ENCODE measurements at places on chromosomes 2 and 18. TPM values are rescaled to one million over a fixed set of nuclear protein-coding genes. Genes with fewer than 3 reads are reported as not detected.

GRCh38 chr2:177989029-177989885 is 83.3 kb downstream of the PDE11A start:
- H3K27ac ChIP-seq: no peak overlapping the region
- no peak overlapping the region for H3K4me3 ChIP-seq
- DNase-seq: no peak
- no peaks in the 10 kb centered on the region for H3K36me3 ChIP-seq
- peaks cover 45% of the 10 kb centered on the region for H3K27me3 ChIP-seq

GRCh38 chr18:457521-458412 is 42.7 kb downstream of the COLEC12 start:
- no peak overlapping the region for H3K4me3 ChIP-seq
- H3K36me3 ChIP-seq: no peaks in the 10 kb centered on the region
- H3K4me1 ChIP-seq: no peaks in the 10 kb centered on the region
- H3K27me3 ChIP-seq: peaks cover 73% of the 10 kb centered on the region
- H3K27ac ChIP-seq: no peak overlapping the region

GRCh38 chr2:39731546-39731945 is 47.5 kb downstream of the THUMPD2 start:
- no peaks in the 10 kb centered on the region for H3K4me1 ChIP-seq
- H3K4me3 ChIP-seq: no peak overlapping the region
- no peaks in the 10 kb centered on the region for H3K27me3 ChIP-seq

DNA sequence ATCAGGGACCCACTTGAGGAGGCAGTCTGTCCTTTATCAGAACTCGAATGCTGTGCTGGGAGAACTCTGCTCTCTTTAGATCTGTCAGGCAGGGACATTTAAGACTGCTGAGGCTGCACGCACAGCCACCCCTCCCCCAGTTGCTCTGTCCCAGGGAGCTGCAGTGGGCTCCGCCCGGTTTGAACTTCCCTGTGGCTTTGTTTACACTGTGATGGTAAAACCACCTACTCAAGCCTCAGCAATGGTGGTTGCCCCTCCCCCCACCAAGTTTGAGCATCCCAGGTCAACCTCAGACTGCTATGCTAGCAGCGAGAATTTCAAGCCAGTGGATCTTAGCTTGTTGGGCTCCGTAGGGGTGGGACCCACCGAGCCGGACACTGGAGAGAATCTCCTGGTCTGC is 11.8 kb upstream of the LHCGR start:
- no peaks in the 10 kb centered on the region for H3K27me3 ChIP-seq
- no peaks in the 10 kb centered on the region for H3K4me1 ChIP-seq
- DNase-seq: no peak

DNA sequence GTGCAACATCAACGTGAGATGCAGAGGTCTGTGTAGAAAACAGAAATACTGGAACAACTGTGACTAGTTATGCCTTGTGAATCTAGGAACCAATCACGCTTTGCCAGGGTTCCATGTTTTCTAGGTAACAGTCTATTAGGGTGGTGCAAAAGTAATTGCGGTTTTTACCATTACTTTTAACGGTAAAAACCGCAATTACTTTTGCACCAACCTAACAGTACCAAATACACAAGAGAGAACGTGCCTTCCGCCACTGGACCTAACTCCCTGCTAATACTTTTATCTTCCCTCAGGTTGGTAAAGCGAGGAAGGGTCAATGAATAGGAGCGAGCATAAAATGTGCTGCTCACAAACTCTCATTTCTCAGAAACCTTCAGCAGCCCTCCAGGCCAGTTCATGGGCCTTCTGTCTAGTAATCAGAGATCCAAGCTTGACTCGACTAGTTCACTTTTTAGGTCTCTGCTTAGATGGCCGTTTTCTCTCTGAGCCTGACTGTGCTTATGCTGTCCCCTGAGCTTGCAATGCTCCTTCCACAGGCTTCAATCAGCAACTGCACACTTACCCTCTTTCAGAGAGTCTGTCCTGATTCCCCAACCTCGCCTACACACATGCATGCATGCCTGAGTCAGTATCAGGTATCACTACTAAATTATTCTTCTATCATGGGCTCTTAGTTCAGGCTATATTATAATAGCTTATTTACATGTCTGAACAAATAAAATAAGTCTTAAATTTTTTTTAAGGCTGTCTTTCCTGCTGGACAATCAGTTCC is 47.0 kb downstream of the PLEKHM3 start:
- no peak for DNase-seq
- H3K4me1 ChIP-seq: no peaks in the 10 kb centered on the region
- H3K36me3 ChIP-seq: no peaks in the 10 kb centered on the region
- H3K4me3 ChIP-seq: no peak overlapping the region

DNA sequence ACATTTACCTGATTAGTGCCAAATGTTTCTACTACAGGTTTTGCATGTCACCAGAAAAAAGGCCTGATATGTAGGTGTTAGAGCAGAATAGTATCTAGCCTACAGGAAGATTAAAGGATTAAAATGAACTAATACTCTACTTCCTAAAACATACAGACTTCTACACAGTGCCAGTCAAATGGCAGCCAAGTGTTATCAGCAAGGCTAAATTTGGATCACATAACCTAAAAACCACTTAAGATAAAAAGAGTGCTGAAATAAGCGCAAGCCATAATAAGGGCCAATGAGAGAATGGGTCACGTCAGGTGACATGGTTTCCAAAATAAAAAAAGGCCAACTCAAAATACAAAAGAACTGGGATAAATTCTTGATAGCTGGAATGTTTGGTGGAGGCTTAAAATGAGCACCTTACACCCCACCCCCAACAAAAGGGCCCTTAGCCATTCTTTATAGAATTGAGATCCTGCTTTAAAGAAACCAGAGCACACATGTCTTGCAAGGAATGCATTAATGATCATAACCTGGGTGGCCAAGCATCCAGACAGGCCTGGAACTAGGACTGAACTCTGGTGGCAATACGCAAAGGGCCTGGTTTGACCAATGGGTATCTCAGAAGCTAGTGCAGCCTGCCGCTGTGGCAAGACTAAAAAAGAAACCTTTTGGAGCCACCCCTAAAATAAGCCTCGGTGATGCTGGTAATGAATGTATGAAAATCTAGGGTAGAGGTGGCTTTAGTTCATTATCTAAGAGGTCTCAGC is 32.4 kb downstream of the IRS1 start:
- no peak overlapping the region for H3K27ac ChIP-seq
- H3K4me1 ChIP-seq: 0 out of 2 replicates have a peak, but pooled peaks cover 2% of the 10 kb centered on the region
- H3K36me3 ChIP-seq: peaks cover 51% of the 10 kb centered on the region
- H3K4me3 ChIP-seq: no peak overlapping the region
- no peaks in the 10 kb centered on the region for H3K27me3 ChIP-seq

- H3K36me3 ChIP-seq: no peaks in the 10 kb centered on the region
- H3K27me3 ChIP-seq: peaks cover 21% of the 10 kb centered on the region
- no peak overlapping the region for H3K4me3 ChIP-seq
- H3K27ac ChIP-seq: no peak overlapping the region
These were observed 2.0 kb downstream of the TMEM163 start for GRCh38 chr2:134716721-134717243.

- H3K4me1 ChIP-seq: no peaks in the 10 kb centered on the region
- no peaks in the 10 kb centered on the region for H3K36me3 ChIP-seq
- no peak for DNase-seq
- no peak overlapping the region for H3K27ac ChIP-seq
- H3K4me3 ChIP-seq: no peak overlapping the region
These were observed 646.2 kb downstream of the XIRP2 start for GRCh38 chr2:167534443-167534842.

ERLEC1 gene
- total RNA-seq: 97.1 TPM

GALR1 gene
- not detected for total RNA-seq

GRCh38 chr2:143901185-143901842 is 618.6 kb downstream of the ZEB2 start:
- no peaks in the 10 kb centered on the region for H3K36me3 ChIP-seq
- peak overlapping the region; percentile 80 for H3K27ac ChIP-seq
- DNase-seq: peak; percentile 90
- peak overlapping the region; percentile 59 for H3K4me3 ChIP-seq
- H3K4me1 ChIP-seq: peaks cover 32% of the 10 kb centered on the region

CYP27A1 gene
- 5.8 TPM for total RNA-seq

DNA sequence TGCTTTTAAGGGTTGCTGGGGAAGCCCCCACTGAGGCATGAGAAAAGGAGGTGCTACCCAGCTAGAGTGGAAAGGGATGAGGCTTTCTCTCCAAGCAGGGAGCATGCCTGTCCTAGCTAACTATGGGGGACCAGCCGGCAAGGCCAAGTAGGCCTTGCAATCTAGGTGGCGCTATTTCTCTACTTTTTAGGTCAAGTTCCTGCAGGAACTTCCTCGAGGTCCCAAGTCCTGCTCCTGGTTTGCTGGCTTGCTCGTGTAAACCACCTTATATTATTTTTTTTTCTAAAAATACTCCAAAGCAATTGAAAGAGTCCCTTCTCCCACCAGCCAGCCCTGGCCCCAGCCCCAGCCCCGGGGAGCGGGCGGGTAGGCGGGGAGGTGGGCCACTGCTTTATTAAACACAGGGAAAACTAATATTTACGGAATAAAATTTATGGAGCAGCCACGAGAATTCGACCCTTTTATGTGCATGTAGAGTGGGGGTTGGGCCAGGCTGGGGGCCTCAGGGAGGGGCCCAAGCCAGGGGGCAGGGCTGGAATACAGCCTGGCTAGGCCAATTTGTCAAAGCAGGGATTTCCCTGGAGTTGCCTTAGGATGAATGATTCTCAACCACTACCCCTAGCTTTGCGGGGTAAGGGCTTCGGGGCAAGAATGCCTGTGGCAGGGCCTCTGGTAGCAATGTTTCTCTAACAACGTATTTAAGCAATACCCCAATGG is 12.8 kb upstream of the IHH start:
- no peak overlapping the region for H3K27ac ChIP-seq
- peaks cover 16% of the 10 kb centered on the region for H3K4me1 ChIP-seq
- H3K27me3 ChIP-seq: no peaks in the 10 kb centered on the region

DNA sequence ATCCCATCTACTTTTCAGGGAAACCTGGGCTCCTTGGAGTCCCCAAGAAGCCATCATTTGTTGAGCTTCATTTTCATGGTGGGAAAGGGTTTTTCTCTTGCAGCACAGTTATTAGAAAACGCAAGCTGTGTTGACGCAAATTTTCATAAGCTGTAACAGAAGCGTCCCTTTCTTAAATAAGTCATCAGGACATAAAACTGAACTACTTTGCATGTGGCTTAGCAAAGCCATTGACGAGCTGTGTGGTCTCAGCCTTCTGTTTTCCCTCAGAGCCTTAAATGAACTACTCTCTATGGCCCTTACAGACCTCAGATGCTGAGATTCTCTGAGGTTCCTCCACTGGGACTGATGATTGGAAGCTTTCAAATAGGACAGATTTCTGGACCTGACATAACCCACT is 85.1 kb downstream of the ARL4C start:
- peaks cover 12% of the 10 kb centered on the region for H3K4me1 ChIP-seq
- H3K4me3 ChIP-seq: no peak overlapping the region
- no peak for DNase-seq
- no peaks in the 10 kb centered on the region for H3K36me3 ChIP-seq
- H3K27ac ChIP-seq: no peak overlapping the region
- no peaks in the 10 kb centered on the region for H3K27me3 ChIP-seq

TMEM37 gene
- total RNA-seq: 0.26 TPM

DIPK1C gene
- not detected for total RNA-seq

GRCh38 chr2:192940767-192941166 is 746.0 kb upstream of the TMEFF2 start:
- no peaks in the 10 kb centered on the region for H3K36me3 ChIP-seq
- no peak overlapping the region for H3K27ac ChIP-seq
- no peak overlapping the region for H3K4me3 ChIP-seq

SLC14A1 gene
- total RNA-seq: 6.9 TPM

GRCh38 chr18:24189007-24189528 is 50.2 kb downstream of the CABYR start:
- H3K36me3 ChIP-seq: no peaks in the 10 kb centered on the region
- no peak overlapping the region for H3K4me3 ChIP-seq
- H3K4me1 ChIP-seq: no peaks in the 10 kb centered on the region
- no peak overlapping the region for H3K27ac ChIP-seq
- DNase-seq: no peak

GRCh38 chr2:225270861-225271260 is 128.6 kb upstream of the NYAP2 start:
- peak; percentile 83 for DNase-seq
- H3K36me3 ChIP-seq: no peaks in the 10 kb centered on the region
- no peak overlapping the region for H3K27ac ChIP-seq

NAT8 gene
- not detected for total RNA-seq

- no peak overlapping the region for H3K27ac ChIP-seq
- no peak overlapping the region for H3K4me3 ChIP-seq
- H3K4me1 ChIP-seq: no peaks in the 10 kb centered on the region
- no peak for DNase-seq
- H3K27me3 ChIP-seq: peaks cover 10% of the 10 kb centered on the region
- H3K36me3 ChIP-seq: no peaks in the 10 kb centered on the region
These were observed 11.3 kb downstream of the CHPF start for GRCh38 chr2:219532378-219532649.

CFAP210 gene
- not detected for total RNA-seq

CDH7 gene
- 7.3 TPM for total RNA-seq

All from PC-3 (cell line).